ENCODE measurements at places on chromosomes 1 and 21.

GRCh38 chr1:11823366-11824137, 17.6 kb downstream of the CLCN6 start:
- no peak for DNase-seq

- no peak for DNase-seq
Observed at GRCh38 chr1:53326598-53327181, 1.2 kb downstream of the LRP8 start.

- no peak for DNase-seq
Observed at GRCh38 chr1:115499253-115499652, 142.5 kb upstream of the VANGL1 start.

- no peak for DNase-seq
Observed at GRCh38 chr1:46448109-46448911, 41.3 kb upstream of the DMBX1 start.

DNA sequence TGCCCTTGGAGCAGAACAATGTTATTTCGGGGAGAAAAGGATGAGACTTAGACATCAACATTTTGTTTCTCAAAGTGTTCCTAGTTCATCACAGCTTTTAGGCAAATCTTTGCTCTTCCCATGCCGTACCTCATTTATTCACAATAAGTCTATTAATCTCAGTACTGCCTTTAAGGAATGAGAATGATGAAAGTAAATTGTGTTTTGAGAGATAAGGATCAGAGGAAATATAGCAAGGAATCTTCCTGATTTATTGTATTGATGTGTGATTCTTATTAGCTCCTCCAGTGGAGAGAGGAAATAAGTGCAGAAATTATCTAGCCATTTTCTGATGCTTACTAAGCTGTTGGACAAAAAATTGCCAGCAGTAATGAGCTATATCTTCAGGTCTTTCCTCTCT, 2.0 kb downstream of the POLR3C start:
- no peak for DNase-seq

DNA sequence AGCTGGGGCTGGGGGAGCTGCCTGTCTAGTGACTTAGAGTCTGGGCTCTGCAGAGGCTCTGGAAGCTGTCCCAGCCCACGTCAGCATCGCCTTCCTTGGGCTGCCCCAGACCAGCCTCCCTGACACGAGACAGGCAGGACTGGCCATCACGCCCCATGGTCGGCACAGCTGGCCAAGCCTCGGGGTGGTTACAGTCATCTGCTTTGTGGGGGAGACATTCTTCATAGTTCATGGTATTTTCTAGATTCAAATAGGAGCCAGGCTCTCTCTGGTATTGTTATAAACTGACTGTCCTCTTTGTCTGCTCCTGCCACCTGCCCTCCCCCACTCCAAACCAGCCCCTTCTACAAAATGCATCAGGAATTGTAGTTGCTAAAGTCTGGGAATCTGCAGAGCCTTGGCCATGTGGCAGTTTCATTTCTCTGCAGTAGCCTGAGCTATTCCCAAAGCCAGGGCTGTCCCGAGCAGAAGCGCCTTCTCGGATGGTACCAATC, 29.4 kb downstream of the OLFML2B start:
- no peak for DNase-seq

- DNase-seq, result no peak
Observed at GRCh38 chr1:84756455-84757082, 66.3 kb upstream of the SSX2IP start.
